ENCODE measurements at places on chromosomes 1 and 21. TPM values are rescaled to one million over a fixed set of nuclear protein-coding genes. Genes with fewer than 3 reads are reported as not detected.
A peak's percentile ranks its signal among the peaks of the same experiment; 100 is the strongest.

DNA sequence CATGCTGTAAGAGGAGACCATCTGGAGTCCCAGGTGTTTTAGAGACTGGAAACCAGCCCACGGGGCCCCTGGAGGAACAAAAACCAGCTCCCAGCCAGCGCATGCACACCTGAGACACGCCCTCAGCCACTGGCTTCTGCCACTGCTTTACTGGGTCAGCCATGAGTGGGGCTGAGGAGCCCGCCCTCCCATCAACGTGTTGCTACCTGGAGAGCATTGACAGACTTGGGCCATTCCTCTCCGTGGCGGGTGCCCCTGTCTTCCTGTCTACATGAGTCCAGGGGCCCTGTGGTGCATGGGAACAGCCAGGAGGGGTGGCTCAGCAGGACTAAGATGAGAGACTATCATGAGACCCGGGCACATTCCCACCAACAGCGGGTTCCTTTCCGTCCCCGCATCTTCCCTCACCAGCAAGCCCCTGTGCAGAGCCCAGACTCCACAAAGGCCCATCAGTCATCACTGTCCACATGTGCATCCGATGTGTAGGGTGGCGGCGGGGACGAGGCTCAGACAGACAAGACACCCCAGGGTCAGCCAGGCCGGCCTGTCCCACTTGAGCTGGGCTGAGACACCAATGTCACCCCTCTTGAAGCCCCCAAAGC lies 45.4 kb upstream of the POFUT2 start:
- H3K27me3 ChIP-seq, result no peaks in the 10 kb centered on the region
- no peak overlapping the region for H3K4me3 ChIP-seq
- H3K4me1 ChIP-seq, result peaks cover 43% of the 10 kb centered on the region

DNA sequence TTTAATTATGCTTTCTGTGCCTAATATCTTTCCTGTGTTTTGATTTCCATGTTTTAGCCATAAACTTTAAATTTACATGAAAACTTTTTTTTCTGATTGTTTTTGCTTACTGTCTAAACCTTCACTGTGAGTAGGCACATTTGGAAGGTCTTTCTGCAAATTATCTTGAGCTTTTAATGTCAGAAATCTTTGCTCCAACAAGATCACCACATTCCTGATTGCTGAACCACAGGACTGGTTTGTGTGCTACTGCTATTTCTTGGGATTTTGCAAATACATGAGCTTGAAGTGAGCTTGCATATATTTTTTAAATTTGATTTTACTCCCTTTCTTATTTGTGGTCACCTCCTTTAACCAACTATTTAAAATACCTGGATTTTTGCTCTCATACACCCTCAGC lies 61.3 kb downstream of the PTBP2 start:
- no peaks in the 10 kb centered on the region for H3K27me3 ChIP-seq
- DNase-seq, result no peak
- H3K36me3 ChIP-seq, result peaks cover 5% of the 10 kb centered on the region
- H3K4me1 ChIP-seq, result no peaks in the 10 kb centered on the region
- H3K4me3 ChIP-seq, result no peak overlapping the region

- peak overlapping the region; percentile 92 for H3K27ac ChIP-seq
- no peak overlapping the region for H3K4me3 ChIP-seq
- H3K36me3 ChIP-seq, result no peaks in the 10 kb centered on the region
- H3K4me1 ChIP-seq, result peaks cover 69% of the 10 kb centered on the region
- no peak for DNase-seq
Observed at GRCh38 chr1:234536741-234537140, 57.8 kb upstream of the TARBP1 start.

DNAJC6 gene
- total RNA-seq, result 5.7 TPM

DNA sequence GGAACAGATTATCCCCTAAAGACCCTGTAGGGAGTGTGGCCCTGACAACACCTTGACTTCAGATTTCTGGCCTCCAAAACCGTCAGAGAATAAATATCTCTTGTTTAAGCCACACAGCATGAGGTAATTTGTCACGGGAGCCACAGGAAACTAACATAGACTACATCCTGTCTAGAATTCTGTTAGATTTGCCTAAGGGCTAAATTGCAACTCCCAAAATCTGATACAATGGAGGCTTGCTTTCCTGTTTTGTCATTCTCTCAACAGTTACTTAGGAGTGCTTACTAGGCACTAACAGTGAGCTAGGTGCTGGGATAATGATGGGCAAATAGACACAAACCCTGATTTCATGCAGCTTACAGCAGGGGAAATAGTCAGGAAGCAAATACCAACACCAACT lies 141.6 kb downstream of the MIS18A start:
- H3K4me1 ChIP-seq, result peaks cover 10% of the 10 kb centered on the region
- DNase-seq, result no peak
- no peaks in the 10 kb centered on the region for H3K27me3 ChIP-seq
- H3K4me3 ChIP-seq, result no peak overlapping the region
- no peak overlapping the region for H3K27ac ChIP-seq
- no peaks in the 10 kb centered on the region for H3K36me3 ChIP-seq

DNA sequence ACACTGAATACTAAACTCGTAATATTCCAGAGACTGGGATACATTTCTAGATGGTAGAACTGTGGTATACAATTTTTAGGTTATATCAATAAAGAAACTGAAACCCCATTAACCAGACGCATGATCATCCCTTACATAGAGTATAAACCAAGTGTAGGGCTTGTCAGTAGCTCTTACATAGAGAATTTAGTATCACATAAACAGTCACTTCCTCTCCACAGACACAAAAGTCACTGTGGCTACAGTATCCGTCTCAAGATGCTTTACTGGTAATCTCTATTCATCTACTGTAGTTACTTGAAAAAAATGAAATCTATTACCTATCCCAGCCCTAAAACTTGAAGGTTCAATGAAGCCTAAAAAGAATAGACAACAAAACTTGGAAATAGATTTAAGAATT lies 252.3 kb upstream of the TMPRSS15 start:
- no peak for DNase-seq
- no peaks in the 10 kb centered on the region for H3K27me3 ChIP-seq
- no peaks in the 10 kb centered on the region for H3K36me3 ChIP-seq
- no peak overlapping the region for H3K27ac ChIP-seq
- no peaks in the 10 kb centered on the region for H3K4me1 ChIP-seq

- H3K4me1 ChIP-seq, result peaks cover 3% of the 10 kb centered on the region
- no peak overlapping the region for H3K27ac ChIP-seq
- H3K36me3 ChIP-seq, result no peaks in the 10 kb centered on the region
- no peak for DNase-seq
Observed at GRCh38 chr1:89257041-89257440, 15.6 kb downstream of the GBP5 start.

- H3K27ac ChIP-seq, result no peak overlapping the region
- peak overlapping the region; percentile 69 for H3K4me3 ChIP-seq
- peaks cover 8% of the 10 kb centered on the region for H3K4me1 ChIP-seq
- H3K36me3 ChIP-seq, result no peaks in the 10 kb centered on the region
Observed at GRCh38 chr1:161099090-161099802, 1.1 kb downstream of the KLHDC9 start.
